ENCODE measurements at places on chromosomes 13 and 19.

DNA sequence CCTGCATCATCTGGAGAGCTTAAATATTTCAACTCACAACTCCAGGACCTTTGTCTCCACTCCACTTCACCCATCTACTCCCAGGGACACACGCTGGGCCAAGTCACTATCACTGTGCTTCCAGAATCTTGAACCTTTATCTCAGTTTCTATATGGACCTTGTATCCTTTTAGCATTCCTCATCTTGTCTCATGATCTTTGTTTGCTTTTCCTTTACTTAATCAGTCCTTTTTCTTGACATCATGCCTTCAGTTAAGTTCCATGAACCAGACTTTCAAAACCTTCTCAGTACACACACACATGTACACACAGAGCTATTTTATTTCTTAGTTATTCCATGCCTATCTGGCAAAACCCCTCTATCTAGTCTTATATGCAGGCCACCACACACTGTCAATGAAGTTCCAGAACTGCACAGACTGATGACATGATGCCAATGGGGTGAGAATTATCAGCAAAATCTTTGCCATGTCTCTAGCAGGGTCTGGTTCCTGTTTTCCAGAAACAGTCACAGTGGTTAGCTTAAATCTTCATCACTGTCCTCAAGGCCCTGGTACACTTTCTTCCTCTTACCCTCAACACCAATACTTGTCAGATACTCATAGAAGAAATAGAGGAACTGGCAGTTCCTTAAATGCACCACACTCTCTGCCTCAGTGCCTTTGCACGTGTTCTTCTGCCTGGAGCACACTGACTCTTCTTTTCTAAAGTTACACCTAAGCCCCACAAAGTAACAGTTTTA lies 77.6 kb upstream of the STARD13 start:
- DNase-seq: no peak

DNA sequence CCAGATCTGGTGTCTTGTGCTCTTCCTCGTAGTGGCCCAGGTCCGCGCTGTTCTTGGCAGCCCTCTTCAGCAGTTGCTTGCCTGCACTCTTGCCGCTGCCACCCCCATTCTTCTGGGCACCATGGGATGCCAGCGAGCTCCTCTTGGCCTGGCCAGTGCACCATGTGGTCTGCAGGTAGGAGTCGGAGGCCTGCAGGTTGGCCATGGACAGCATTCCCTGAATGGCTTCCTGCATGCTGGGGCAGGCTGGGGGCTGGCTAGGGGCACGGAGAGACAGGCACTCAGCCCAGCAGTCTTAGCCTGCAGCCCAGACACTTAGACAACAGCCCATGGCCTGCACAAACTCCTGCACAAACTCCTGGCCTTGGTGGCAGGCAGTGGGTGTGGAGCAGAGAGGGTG lies 234.9 kb downstream of the TUBA3C start:
- DNase-seq: no peak

GRCh38 chr13:104404325-104404724 lies 1338.1 kb upstream of the SLC10A2 start:
- no peak for DNase-seq

GRCh38 chr19:5335593-5335992 lies 5.0 kb downstream of the PTPRS start:
- DNase-seq: no peak

All from posterior vena cava (tissue), 2 donors.